ENCODE measurements at places on chromosomes 2 and 18.

- no peak for DNase-seq
These were observed 25.9 kb downstream of the HS6ST1 start for GRCh38 chr2:128292599-128293425.

- DNase-seq, result no peak
These were observed 330.2 kb upstream of the SALL3 start for GRCh38 chr18:78649421-78649820.

GRCh38 chr2:232265329-232265728 is 113.2 kb upstream of the ALPP start:
- no peak for DNase-seq

- peak; percentile 32 for DNase-seq
These were observed 95.9 kb downstream of the C1QL2 start for GRCh38 chr2:119062652-119063051.

GRCh38 chr18:79570266-79571201 is 109.1 kb upstream of the CTDP1 start:
- DNase-seq, result no peak

DNA sequence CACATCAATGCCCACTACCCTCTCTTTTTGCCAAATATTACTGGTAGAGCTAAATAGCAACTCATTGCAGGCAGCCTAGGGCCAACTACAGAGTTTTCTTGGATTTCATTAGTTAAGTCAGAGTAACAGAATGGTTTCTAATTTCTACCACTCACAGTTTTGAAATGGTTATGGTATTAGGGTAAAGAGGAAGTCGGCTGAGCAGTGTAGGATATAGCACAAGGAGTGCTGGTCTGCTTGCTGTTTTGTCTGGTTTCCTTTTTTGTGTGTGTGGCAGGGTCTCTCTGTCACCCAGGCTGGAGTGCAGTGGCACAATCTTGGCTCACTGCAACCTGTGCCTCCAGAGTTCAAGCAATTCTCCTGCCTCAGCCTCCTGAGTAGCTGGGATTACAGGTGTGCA is 289.2 kb upstream of the CCDC68 start:
- DNase-seq, result no peak
